ENCODE measurements at places on chromosomes 7 and 10. TPM values are rescaled to one million over a fixed set of nuclear protein-coding genes. Genes with fewer than 3 reads are reported as not detected.

DNA sequence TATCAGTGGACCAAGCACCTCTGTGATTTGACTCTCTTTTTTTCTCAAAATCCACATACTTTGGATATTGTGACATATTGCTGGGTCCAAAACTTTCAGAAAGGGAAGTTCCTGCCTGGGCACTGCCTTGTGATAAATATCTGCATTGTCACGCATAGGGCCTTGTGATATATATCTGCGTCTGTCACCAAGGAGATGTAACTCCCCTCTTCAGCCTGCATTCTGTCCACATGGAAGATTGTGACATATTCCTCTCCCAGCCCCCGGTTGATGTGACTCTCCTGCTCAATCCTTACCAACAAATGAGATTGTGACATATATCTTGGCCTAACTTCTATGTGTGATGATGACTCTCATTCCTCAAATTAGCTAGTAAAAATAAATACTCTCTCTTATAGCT lies 25.4 kb upstream of the ZNF107 start:
- no peak for DNase-seq

- no peak for DNase-seq
Observed at GRCh38 chr7:13024121-13024674, 336.8 kb downstream of the ARL4A start.

DNA sequence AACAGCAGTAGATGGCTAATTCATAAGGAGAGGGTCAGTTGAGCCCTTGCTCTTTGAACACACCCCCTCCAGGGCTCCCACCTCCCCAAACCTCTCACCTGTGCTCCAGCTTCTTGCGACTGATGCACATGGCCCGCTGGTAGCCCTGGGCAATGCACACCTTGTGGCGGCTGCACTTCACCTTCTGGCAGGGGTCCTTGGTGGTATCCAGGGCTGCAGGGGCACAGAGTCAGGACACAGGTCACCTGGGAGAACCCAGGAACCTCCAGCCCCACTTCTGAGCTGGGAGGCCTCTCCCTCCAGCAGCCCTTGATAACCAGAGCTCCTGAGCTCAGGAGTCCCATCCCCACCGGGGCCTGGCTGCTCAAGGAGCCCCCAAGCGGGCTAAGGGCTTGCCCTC lies 16.3 kb downstream of the SPOCK2 start:
- DNase-seq = no peak

GRCh38 chr7:2040893-2041270 lies 191.9 kb downstream of the MAD1L1 start:
- peak; percentile 19 for DNase-seq

DNA sequence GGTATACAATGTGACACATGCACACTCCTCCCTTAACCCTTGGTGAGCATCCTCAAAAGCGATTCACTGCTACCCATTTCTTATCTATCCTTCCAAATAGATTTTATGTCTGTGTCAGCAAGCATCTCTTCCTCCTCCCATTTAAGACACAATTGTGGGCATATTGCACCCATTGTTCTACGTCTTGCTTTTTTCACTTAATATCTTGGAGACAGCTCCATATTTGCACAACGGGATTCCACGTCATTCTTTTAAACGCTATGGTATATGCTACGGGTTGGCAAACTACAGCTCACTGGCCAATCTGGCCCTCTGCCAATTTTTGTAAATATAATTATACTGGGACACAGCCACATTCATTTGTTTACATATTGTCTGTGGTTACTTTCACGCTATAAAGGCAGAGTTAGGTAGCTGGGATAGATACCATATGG lies 88.6 kb downstream of the RNF216 start:
- DNase-seq = no peak

DNA sequence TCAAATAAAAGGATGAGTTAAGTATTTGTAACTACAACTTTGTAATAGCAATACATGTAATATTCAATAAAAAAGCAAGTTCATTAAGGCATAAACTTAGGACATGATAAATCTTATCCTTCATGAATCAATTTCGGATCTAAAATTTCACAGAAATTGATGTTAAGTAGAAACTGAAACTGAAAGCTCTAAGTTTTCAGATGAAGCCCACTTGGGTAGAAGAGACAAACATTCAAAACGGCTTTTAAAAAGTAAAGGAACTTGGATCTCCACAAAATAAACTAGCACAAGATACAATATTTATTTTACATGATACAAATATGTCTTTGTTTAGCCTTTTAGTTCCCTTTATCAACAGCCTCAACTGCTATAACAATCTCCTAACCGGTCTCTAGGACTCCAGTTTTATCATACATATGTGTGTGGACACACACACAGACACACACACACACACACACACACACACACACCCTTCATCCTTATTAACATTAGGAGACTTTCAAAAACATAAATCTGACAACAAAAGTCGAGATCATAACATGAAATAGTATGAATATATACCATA lies 83.7 kb downstream of the USP6NL start:
- DNase-seq = no peak

GRCh38 chr7:19690736-19691135 lies 18.1 kb downstream of the POLR1F start:
- DNase-seq = no peak

ASZ1 gene
- not detected for total RNA-seq

GRCh38 chr10:125801574-125801973 lies 21.5 kb downstream of the UROS start:
- no peak for DNase-seq

ANKRD22 gene
- not detected for total RNA-seq

IL2RA gene
- total RNA-seq = 0.13 TPM

- peak; percentile 23 for DNase-seq
Observed at GRCh38 chr10:29479081-29479925, 155.5 kb downstream of the SVIL start.

DNA sequence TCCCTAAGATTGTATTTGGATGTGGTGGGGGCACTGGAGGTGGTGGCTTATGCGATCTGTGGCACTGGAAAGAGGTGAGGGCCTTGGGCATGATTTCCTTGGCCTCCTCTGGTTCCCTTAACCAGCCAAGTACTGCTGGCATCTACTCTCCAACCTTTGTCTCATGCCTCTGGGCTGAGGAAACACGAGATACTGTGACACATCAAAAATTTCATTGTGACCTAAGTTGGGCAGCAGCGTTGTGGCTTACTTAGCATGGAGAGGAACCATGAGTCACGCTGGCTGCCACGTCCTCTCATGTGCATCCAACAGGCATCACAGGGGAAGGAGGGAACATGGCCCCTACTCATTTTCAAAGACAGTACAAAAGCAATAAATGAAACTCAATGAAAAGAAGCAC lies 29.7 kb upstream of the GSDME start:
- peak; percentile 66 for DNase-seq

MRC1 gene
- total RNA-seq = 14.1 TPM

DNA sequence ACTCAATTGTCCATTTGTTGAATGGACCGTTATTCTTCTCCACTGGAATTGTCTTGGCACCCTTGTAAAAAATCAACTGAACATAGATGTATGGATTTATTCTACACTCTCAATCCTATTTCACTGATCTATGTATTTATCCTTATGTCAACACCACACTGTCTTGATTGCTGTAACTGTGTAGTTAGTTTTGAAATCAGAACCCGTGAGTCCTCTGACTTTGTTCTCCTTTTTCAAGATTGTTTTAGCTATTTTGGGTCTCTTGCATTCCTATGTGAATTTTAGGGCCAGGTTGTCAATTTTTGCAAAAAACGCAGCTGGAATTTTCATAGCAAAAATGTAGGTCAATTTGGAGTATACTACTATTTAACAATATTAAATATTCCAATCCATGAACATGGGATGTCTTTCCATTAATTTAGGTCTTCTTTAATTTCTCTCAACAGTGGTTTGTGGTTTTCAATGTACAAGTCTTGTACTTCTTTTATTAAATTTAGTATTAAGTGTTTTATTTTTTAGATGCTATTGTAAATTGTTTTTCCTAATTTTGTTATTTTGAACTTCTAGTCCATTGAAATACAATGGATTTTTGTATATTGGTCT lies 10.0 kb downstream of the CAMK2B start:
- DNase-seq = no peak

DNA sequence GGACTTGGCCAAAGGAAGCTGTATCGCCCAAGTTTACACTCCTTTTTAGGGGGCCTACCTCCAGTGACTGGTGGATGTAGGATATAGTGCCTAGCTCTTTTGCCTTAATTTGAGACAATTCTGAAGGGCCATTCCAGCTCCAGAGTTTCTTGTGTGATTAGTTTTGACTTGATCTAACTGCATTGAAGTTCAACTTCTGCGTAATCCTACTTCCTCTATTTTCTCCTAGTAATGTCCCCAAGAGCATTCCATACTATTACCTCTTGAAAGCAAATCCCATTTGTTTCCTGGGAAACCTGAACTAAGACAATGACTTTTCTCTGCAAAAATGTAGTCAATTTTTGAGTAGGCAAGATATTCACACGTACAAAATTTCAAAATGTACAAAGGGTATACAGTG lies 4.7 kb upstream of the H2AZ2 start:
- DNase-seq = no peak

NKX2-3 gene
- not detected for total RNA-seq
